ENCODE measurements at places on chromosomes 3 and 15.

DNA sequence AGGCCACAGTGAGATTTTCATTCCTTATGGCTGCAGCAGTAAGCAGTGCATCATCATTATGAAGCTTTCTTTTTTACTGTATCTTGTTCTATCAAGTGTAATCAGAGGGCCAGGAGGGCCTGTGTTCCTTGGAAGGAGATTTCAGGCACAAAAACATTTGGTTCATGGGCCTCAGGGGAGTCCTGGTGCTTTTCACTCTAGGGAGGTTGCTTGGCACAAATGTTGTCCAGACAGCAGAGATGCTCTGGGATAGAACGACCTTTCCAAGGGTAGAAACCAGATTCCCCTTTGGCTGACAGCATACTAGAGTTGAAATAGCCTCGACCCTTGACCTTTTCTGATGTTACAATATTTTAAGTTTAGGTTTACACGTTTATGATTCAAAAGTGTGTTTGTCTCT is 95.3 kb upstream of the CLSTN2 start:
- no peak for DNase-seq

DNA sequence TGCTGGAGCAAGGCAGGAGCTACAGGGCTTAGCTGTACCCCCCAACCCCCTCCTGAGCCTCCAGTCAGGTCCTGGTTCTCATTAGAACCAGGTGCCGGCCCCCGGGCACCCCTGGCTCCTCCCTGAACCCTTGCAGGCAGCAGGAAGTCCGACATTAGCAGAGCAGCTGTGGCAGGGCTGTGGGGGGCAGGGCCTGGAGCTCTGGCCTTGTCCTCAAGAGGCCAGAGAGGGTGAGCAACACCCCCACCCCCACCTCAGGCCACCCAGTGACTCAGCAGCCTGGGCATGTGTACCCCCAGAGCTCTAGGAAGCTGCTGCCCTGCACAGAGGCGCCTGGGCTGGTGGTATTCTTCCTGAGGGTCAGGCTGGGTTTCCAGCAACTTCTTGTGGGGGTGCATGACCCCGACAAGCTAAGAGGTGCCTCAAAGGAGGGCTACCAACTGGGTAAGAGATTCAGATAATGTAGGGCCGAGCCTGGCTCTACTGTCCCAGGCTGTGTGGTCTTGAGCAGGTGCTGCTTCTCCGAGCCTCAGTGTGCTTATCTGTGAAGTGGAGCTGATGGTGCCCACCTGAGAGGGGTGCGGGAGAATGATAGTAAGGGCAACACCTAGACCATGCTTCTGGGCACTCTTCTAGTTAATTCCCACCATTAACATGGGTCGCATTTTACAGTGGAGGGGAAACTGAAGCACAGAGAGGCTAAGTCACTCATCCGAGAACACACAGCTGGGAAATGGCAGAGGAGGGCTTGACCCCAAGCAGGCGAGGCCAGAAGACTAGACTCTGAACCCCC is 16.0 kb downstream of the H1-8 start:
- DNase-seq, result peak; percentile 80

GRCh38 chr3:73435055-73435454 is 189.7 kb downstream of the PDZRN3 start:
- DNase-seq, result no peak

- DNase-seq, result no peak
Measured at GRCh38 chr15:48940508-48940907, 23.2 kb downstream of the SHC4 start.

DNA sequence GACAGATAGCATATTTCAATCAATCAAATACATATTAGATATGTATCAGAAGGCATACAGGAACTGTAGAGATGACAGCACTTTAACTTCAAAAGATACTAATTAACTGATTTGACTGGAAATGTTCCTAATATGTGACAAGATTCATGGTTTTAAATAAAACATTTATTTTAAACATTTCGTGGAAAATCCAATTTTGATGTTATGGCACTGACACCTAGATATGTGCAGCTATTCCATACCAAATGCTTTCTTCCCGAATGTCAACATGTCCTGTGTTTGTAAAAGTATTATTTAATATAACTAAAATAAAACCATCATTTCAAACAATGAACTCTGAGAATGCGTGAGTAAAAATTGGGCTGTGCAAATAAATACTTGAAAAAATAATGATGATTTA is 1209.3 kb downstream of the NSUN3 start:
- DNase-seq, result no peak
